Fibroblast of skin of back (primary cell): ENCODE measurements at places on chromosomes 1 and 21.

DNA sequence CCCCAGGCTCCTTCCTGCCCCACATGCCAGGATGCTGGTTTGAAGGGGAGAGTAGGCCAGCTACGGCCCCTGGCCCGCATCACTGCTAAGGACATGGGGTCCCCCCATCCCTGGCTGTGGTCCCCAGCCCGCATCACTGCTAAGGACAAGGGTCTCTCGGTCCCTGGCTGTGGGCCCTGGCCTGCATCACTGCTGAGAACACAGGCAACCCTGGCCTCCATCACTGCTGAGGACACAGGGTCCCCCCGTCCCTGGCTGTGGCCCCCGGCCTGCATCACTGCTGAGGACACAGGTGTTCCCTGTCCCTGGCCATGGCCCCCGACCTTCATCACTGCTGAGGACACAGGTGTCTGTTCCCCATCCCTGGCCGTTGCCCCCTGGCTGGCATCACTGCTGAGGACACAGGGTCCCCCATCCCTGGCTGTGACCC lies 448 bp upstream of the OBSCN start:
- DNase-seq = no peak

- no peak for DNase-seq
Observed at GRCh38 chr1:221712776-221713431, 29.0 kb downstream of the DUSP10 start.

- no peak for DNase-seq
Observed at GRCh38 chr1:186078245-186078644, 296.8 kb downstream of the TPR start.

GRCh38 chr1:59415286-59415850 lies 118.5 kb downstream of the FGGY start:
- no peak for DNase-seq

DNA sequence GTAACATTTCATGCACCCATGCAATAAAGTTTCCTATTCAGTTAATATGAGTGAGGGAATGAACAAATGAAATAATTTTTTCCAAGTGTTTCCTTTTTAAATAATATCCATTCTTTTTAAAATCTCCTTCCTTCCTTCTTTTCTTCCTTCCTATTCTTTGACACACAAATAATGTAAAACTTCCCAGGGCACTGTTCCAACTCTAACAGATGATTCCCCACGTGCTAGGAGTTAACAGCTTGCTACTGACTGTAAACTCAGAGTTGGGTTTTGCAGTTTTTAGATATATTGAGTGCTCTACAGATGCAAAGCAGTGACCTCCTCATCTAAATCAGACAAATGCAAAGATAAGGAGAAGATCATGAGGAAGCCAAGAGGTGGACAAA lies 54.0 kb upstream of the POU2F1 start:
- no peak for DNase-seq

DNA sequence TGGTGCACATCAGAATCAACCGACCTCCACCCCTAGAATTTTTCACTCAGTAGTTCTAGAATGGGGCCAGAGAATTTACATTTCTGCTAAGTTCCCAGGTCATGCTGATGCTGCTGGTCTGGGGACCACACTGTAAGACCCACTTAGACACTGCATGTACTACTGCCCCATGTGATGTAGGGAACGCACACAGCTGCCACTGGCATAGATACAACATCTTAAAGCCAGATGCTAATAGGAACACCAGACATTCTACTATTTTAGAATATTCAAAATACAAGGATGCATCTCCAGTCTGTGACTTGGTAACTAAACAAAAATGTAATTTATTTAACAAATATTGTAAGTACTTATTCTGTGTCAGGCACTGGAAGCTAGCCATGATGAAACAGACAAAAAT lies 14.1 kb upstream of the ATP1B1 start:
- no peak for DNase-seq

DNA sequence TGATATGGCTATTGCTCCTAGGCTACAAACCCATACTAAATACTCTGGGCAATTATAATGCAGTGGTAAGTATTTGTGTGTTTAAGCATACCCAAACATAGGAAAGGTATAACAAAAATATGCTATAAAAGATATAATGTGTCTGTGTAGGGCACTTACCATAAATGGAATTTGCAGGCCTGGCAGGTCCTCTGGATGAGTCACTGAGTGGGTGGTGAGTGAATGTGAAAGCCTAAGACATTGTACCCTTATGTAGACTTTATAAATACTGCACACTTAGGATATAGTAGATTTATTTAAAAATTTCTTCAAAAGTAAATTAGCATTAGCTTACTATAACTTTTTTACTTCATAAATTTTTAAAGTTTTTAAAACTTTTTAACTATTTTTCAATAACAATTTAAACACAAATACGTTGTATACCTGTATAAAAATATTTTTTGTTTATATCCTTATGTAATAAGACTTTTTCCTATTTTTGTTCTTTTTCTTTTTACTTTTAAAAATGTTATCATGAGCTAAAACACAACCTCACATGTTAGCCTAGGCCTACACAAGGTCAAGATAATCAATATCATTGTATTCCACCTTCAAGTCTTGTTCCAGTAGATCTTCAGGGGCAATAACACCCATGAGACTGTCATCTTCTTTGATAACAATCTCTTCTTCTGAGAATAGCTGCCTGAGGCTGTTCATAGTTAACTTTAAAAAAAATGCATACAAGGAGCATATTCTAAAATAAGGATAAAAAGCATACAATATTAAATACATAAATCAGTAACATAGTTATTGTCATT lies 306.3 kb upstream of the RGS18 start:
- peak; percentile 40 for DNase-seq
